Activated CD8-positive, alpha-beta memory T cell treated with anti-CD3 and anti-CD28 coated beads for 48 hours (primary cell): ENCODE measurements at places on chromosomes 2 and 18.

- no peak for DNase-seq
These were observed 95.7 kb upstream of the SLC39A10 start for GRCh38 chr2:195561116-195561921.

GRCh38 chr2:72138011-72138881 lies 9.4 kb downstream of the CYP26B1 start:
- no peak for DNase-seq

- no peak for DNase-seq
These were observed 75.5 kb upstream of the ZNF532 start for GRCh38 chr18:58788971-58789875.

DNA sequence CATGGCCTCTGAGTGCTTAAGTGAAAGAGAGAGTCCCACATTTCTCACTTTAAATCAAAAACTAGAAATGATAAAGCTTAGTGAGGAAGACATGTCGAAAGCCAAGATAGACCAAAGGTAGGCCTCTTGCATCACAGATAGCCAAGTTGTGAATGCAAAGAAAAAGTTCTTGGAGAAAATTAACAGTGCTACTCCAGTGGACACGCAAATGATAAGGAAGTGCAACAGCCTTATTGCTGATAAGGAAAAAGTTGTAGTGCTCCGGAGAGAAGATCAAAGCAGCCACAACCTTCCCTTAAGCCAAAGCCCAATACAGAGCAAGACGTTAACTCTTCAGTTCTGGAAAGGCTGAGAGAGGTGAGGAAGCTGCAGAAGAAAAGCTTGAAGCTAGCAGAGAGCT lies 32.1 kb downstream of the PSMD1 start:
- no peak for DNase-seq

DNA sequence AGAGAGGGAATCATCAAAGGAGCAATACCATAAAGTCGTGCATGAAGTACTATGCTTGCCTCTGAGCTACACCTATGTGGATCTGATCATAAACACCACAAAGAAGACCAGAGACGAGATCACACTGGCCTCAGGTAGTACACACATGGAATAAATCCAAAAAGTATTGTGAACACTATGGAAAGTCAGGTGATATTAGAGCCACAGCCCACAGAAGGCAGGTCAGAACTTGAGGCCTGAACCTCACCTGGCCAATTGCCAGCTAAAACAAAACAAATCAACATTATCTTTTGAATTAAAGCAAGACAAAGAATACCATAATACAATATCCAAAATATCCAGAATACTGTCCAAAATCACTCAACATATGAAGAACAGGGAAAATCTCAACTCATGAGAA lies 371.1 kb downstream of the NCKAP5 start:
- no peak for DNase-seq
